Caco-2 (cell line): ENCODE measurements at places on chromosomes 5 and 9. TPM values are rescaled to one million over a fixed set of nuclear protein-coding genes. Genes with fewer than 3 reads are reported as not detected.

DNA sequence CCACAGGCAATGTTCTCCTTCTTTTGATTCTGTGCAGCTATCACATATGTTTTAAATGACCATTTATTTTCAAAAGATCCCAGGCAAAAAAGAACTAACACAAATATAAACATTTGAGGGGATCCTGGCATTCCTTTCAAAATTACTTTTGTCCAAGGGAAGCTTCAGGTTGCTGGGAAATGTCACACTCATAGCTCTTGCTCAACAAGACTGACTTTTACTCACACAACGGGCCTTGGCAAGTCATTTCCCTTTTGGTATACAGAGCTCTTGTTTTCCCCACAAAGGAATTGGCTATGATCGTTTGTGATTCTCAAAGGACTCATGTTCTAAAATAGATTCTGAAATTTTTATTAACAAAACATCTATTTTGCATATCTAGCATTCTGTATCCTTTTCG lies 4.5 kb upstream of the PALM2AKAP2 start:
- no peaks in the 10 kb centered on the region for H3K36me3 ChIP-seq
- no peak overlapping the region for H3K27ac ChIP-seq
- H3K4me1 ChIP-seq, result peaks cover 16% of the 10 kb centered on the region
- H3K4me3 ChIP-seq, result no peak overlapping the region
- no peak for DNase-seq
- H3K27me3 ChIP-seq, result no peaks in the 10 kb centered on the region

The AGPAT2 gene
- total RNA-seq, result 68.7 and 77.1 TPM in 2 replicates

GRCh38 chr5:159905496-159905895 lies 10.8 kb upstream of the ADRA1B start:
- H3K4me3 ChIP-seq, result no peak overlapping the region
- H3K27me3 ChIP-seq, result peaks cover 1% of the 10 kb centered on the region; the same call in 1 of the 2 replicates
- H3K4me1 ChIP-seq, result no peaks in the 10 kb centered on the region

The PCDHGB1 gene
- 0.60 and 0.66 TPM in 2 replicates for total RNA-seq

The CCNO gene
- 3.1 and 3.9 TPM in 2 replicates for total RNA-seq

The NR4A3 gene
- total RNA-seq, result 0.39 and 0.44 TPM in 2 replicates

The CYSRT1 gene
- 1.7 and 1.8 TPM in 2 replicates for total RNA-seq

DNA sequence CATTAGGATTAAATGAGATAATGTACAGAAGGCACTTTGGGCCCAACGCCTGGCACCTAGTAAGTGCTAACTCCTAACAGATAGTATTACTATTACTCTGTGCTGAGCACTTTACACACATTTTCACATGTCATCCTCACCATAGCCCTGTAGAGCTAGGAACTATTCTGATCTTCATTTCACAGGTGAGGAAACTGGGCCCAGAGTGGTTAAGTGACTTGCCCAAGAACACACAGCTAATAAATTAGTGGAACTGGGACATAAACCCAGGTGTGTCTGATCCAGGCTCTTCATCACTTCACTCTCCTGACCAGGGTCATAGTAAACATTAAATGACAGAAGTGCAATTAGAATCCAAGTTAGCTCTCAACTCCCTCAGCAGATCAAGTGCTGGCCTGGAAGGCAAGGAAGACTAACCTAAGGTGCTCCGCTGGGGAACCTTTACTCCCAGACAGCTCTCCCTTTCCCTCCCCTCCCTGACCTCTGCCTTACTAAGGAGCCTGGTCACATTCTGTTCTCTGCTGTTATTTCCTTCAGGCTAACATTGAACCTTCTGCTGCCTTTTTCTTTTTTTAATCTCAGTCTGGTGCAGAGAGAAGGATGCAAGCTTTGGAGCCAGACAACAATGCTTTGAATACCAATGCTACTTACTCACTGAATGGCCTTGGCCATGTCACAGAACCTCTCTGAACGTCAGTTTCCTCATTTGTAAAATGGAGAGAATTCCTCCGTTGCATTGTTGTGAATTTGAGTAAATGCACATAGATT lies 4.1 kb upstream of the ADRA1B start:
- H3K36me3 ChIP-seq, result no peaks in the 10 kb centered on the region
- H3K4me1 ChIP-seq, result no peaks in the 10 kb centered on the region
- peaks cover 2% of the 10 kb centered on the region; the same call in 1 of the 2 replicates for H3K27me3 ChIP-seq

The TRPM6 gene
- 4.7 and 5.0 TPM in 2 replicates for total RNA-seq

GRCh38 chr5:159510282-159510681 lies 180.0 kb upstream of the IL12B start:
- H3K27ac ChIP-seq, result no peak overlapping the region
- peak; percentile 78 for DNase-seq
- no peaks in the 10 kb centered on the region for H3K36me3 ChIP-seq
- no peak overlapping the region for H3K4me3 ChIP-seq
- H3K4me1 ChIP-seq, result peaks cover 5% of the 10 kb centered on the region; the same call in 1 of the 2 replicates

DNA sequence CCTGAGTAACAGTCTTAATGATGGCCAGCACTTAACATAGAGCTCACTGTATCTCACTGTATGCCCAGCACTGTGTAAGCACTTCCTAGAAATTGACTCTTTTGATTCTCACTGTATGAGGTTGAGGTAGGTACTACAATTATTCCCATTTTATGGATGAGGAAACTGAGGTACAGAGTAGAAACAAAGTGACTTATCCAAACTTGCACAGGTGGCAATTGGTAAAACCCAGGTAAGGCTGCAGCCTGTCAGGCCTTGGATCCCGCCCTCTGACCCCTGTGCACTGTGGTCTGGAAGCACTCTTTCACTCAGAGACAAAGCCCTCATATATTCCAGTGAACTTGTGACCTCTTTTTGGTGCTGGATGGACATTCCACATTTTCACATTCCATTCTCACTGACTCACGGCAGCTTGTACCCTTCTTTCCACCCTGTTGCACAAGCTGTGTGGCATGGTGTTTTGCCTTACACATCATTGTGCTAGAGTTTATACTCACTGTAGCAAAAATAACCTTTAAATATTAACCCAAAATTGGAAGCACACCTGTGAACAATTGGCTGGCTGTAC lies 21.7 kb downstream of the ANKRD55 start:
- H3K36me3 ChIP-seq, result no peaks in the 10 kb centered on the region
- H3K4me1 ChIP-seq, result peaks cover 22% of the 10 kb centered on the region
- no peak overlapping the region for H3K4me3 ChIP-seq
- peak overlapping the region; percentile 84 for H3K27ac ChIP-seq
- peak; percentile 86 for DNase-seq

The FAT2 gene
- 0.21 and 0.32 TPM in 2 replicates for total RNA-seq

GRCh38 chr9:91899219-91899563 lies 50.8 kb downstream of the ROR2 start:
- no peaks in the 10 kb centered on the region for H3K36me3 ChIP-seq
- DNase-seq, result no peak
- H3K4me1 ChIP-seq, result peaks cover 12% of the 10 kb centered on the region; the same call in 1 of the 2 replicates
- no peaks in the 10 kb centered on the region for H3K27me3 ChIP-seq
